MV-4-11 (cell line): ENCODE measurements at places on chromosomes 5 and 9.

GRCh38 chr9:137705443-137705863 lies 86.6 kb downstream of the EHMT1 start:
- no peak for DNase-seq

GRCh38 chr5:52674815-52675545 lies 112.7 kb upstream of the ITGA1 start:
- no peak for DNase-seq

GRCh38 chr5:7245121-7245651 lies 150.8 kb upstream of the ADCY2 start:
- no peak for DNase-seq

DNA sequence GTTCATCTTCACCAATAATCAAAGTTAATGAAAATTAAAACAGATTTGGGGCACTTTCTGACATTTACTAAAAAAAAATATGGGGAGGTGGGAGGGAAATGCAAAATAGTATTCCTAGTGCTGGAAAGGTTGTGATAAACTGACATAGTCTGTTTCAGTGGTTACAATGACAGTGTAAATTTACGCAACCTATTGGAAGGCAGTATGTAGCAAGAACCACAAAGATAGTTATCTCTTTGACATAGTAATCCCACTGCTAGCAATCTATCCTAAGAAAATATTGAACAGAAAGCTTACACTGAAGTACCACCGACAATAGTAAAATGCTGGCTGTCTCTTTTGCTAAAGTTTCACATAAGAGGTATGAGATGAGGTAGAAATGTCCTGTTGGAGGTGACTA lies 15.1 kb upstream of the EPB41L4B start:
- peak; percentile 75 for DNase-seq

- peak; percentile 38 for DNase-seq
These were observed 3.2 kb downstream of the MAP3K1 start for GRCh38 chr5:56818450-56819037.

DNA sequence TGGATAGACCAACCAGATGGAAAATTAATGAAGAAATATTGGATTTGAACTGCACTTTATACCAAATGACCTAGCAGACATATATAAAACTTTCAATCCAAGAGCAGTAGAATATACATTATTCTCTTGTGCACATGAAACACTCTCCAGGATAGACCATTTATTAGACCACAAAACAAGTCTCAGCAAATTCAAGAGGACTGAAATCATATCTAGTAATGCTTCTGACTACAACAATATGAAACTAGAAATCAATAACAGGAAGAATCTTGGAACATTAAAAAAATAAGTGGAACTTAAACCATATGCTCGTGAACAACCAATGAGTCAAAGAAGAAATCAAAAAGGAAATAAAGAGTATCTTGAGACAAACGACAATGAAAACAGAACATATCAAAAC lies 150.0 kb upstream of the CD180 start:
- DNase-seq: no peak

DNA sequence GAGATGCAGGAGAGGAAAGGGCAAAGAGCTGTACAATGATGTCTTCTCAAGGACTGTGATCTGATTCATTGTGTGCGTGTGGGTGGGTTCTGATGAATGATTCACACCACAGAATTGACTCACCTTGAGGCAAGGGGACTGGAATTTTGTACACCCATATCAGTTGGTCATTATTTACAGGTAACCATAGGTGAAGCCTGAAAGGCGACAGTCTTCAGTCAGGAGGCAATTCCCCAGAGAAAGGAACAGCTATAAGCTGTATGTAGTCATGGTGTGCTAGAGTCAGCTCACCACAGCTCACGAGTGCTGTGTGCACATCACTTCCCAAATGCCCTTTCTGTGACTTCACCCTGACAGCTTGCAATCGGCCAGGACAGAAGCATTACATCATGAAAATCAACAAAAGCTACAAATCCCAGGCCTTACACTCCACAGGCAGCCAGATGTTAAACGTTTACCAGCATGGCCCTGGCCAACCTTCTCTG lies 87.6 kb upstream of the RPS23 start:
- peak; percentile 78 for DNase-seq

DNA sequence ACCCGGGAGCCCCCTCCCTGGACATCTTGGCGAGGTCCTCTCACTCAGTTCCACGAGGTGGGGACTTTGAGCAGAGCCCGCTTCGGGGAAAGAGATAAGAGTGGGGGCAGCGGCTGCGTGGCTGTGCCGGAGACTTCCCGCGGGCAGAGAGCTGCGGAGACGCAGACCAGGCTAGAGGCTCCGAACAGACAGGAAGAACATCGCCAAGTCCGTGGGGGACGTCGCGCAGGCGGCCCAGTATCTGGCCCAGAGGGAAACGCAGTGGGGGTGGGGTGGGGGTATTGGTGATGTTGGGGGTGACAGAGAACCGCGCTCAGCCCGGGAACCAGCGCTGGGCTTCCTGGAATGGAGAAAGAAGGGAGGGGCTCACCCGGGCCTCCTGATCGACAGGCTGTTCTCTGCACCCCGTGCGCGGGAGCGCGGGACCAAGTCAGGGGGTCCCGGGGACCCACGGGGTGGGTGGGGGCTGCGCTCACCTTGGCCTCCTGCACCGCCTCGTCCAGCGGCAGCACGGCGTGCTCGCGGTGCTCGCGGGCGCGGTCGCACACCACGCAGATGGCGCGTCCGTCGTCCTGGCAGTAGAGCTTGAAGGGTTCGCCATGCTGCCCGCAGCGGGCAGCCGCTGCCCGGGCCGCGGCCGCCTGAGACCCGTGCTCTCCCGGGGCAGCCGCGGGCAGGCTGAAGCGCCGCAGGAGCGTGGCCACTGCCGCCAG lies 727 bp downstream of the TRIM7 start:
- no peak for DNase-seq

GRCh38 chr5:159130871-159131270 lies 31.2 kb upstream of the EBF1 start:
- DNase-seq: no peak

- no peak for DNase-seq
These were observed 106.3 kb downstream of the TENT4A start for GRCh38 chr5:6819521-6819920.

DNA sequence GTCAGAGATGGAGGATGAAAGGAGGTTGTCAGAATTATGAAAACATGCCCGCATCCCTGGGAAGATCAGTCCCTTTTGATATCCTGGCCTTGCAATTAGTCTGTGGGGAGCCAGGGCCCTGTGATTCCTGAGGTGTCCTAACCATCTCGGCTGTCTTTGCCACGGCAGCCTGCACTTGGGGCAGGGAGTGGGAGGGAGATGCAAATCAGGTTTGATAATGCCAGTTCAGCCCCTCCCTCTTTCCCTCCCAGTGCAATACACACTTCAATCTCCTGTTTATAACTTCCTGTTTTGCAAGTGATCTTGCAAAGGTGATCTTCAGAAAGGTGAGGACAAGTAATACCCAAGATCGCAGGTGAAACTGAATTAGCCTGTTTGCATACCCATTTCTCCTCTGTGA lies 114.0 kb upstream of the ALDH1B1 start:
- no peak for DNase-seq

DNA sequence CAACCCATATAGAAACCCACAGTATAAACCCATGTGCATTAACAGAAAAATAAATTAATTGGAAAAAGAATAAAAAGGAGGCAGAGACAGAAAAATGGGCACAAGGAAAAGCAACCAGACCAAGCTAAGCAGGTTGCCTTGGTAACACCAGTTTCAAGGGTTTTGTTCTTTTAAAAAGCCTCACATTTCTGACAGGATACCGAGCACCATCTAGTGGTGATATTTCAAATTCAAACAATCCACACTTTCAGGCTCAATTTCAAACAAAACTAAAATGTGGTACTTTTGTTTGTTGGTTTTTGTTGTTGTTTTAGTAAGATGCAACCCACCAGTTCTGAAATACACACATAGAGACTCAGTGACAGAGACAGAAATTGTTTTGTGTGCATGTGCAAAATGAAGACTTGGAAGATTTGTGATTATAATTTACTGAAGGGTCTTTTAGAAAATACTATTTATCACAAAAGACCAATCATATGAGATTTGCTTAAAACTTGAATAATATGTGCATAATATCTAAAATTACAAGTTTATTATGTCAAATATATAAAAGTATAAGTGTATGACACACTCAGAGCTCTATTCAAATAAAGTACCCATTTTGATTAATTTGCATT lies 318.2 kb downstream of the SLCO4C1 start:
- peak; percentile 56 for DNase-seq

- DNase-seq: no peak
These were observed 1949.6 kb upstream of the WWC1 start for GRCh38 chr5:166341740-166342337.

- DNase-seq: no peak
These were observed 633 bp upstream of the PPP1R26 start for GRCh38 chr9:135478829-135479468.

DNA sequence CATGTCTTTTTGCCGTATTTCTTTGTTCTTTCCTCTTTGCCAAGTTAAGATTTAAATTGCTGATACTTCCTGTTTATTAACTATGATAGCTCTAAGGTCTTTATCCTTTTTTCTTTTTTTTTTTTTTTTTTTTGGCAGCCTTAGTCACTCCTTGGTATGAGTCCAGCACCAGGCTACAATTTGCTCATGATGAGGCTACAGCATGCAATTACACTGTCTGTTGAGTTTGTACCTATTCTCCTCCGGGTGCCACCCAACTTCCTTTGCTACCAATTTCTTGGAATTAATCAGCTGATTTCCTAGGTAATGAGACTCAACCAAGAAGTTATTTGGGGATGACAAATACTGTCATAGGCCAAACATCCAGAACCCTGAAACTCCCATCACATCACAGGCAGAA lies 25.5 kb downstream of the ACTL7B start:
- DNase-seq: no peak

GRCh38 chr5:34053571-34054399 lies 10.8 kb upstream of the C1QTNF3 start:
- no peak for DNase-seq

DNA sequence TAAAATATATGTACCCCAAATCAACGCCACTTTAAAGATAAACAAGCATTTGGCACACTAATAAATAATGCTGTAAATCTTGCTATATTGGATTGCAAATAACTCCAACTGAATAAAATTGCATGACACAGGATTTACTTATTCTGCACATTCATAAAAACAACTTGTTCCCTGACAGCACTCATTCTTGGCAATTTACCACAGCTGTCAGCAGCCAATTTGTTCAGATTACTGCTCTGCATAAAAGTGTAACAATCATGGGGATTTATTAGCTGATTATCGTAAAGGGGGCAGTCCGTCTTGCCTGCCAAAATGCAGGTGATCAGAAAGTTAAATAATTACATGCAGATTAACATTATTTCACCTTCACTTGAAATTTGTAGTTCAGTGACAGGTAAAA lies 285.3 kb downstream of the SLF1 start:
- DNase-seq: no peak

GRCh38 chr5:74648835-74649293 lies 8.3 kb upstream of the ENC1 start:
- DNase-seq: peak; percentile 63

GRCh38 chr5:154608531-154609011 lies 130.5 kb upstream of the HAND1 start:
- DNase-seq: no peak

DNA sequence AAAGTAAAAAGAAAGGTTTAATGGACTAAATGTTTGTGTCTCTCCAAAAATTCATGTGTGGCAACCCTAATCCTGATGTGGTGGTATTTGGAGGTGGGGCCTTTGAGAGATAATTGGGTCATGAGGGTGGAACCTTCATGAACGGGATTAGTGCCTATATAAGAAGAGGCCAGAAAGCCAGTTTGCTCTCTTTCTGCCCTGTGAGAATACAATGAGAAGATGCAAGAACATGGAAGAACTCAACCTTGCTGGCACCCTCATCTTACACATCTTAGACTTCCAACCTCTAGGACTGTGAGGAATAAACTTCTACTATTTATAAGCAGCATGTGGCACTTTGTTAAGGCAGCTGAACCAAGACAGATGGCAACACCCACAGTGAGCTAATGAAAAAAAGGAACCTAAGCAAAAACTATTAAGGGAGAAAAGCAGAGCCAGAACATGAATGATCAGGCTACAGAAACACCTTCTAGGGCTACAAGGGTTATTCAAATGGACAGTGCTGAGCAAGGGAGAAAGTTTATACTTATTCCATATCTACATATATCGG lies 159.5 kb downstream of the PLK2 start:
- no peak for DNase-seq

DNA sequence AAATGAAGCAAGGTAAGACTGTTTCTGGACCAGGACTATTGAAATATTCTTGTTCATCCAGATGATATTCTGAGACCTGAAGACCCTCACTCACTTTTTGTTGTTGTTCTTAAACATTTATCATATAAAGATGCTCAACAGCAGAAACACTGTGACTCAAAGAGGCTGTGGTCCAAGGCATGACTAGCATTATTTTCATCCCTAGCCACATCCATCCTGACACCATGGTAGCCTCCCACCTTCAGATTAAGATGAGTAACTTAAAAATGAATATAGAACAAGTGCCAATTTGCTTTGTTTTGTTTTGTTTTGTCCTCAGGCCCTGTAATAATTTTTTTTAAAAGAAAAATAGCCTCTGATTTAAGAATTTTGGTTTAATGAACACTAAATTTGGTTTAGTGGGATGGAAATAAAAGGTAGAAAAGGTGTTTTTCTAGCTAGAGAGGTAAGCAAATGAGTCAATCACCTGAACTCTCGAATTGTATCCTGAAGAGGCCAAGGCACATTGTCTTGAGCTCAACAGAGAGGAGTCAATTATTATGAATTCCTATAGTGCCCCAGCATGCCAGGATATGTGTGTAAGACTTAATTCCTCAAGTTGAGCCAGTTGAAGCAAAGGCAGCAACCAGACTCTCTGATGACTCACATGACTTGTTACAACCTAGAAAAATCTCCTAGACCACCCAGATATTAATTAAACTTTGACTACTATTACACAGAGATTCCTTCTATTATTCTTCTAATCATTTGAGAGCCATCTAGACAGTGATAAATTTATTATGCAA lies 380.1 kb upstream of the TUSC1 start:
- DNase-seq: no peak

DNA sequence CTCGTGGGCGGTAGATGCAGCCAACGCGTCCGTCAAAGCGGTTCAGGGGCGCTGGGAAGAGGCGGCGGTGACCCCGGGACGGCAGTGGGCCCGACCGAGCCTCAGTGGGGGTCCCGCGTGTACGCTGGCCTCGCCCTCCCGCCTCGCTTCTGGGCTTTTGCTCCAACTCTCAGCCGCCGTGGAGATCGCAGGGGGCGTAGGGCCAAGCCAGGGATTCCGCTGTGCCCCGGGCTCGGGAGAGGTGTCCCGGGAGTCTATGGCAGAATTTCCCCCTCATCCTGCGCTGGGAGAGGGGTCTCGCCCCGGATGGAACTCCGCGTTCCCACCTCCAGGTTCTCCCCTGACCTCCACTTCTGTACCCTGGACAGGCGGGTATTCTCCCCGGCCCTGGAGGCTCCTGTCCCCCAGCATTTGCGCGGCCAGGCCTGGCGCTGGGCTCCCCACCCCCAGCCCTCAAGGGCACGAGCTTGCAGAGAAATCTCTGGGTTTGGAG lies 131.9 kb downstream of the MRPL36 start:
- no peak for DNase-seq

- peak; percentile 92 for DNase-seq
These were observed 150.8 kb downstream of the MTRR start for GRCh38 chr5:8019719-8020218.
